Occipital lobe (tissue), 3 donors: ENCODE measurements at places on chromosomes 6 and 20. TPM values are rescaled to one million over a fixed set of nuclear protein-coding genes. Genes with fewer than 3 reads are reported as not detected.

TCF21 gene
- total RNA-seq = not detected

HLA-DMA gene
- total RNA-seq = 0.94 TPM

CD83 gene
- total RNA-seq = 22.0 TPM

PRPH2 gene
- total RNA-seq = 5.0 TPM

BLOC1S5 gene
- total RNA-seq = 21.2 TPM

BIRC7 gene
- total RNA-seq = not detected

- no peak for DNase-seq
Observed at GRCh38 chr6:61711849-61712248, 574.2 kb downstream of the KHDRBS2 start.

DNA sequence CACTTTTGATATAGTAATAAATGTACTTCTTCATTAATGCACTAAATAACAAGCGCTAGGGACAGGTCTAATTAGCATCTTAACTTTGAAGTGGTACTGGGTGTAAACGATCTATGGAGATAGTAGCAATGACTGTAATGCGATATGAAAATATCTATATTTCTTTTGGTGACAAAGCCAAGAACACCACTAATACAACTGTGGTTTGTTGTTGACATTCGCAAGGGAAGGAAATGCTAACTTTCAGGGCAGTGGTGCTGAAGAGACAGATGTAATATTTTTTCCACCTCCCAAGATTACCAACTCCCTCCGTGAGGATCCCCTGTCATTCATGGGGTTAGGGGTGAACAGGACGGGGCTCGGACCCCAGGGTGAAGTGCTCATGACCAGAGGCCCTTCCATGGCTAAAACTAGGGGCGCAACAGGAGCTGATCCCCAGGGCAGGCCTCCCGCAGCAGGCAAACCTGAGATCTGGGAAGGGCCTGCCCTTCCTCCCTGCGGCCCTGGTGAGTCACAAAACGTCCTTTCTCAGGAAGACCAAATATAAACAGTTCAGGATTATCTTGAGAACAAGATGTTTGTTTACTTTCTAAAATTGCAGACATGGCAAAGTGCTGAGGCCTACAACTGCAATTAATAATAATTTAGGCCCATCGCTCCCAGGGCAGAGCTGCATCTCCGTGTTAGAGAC lies 65.0 kb upstream of the TOX2 start:
- DNase-seq = no peak

DNA sequence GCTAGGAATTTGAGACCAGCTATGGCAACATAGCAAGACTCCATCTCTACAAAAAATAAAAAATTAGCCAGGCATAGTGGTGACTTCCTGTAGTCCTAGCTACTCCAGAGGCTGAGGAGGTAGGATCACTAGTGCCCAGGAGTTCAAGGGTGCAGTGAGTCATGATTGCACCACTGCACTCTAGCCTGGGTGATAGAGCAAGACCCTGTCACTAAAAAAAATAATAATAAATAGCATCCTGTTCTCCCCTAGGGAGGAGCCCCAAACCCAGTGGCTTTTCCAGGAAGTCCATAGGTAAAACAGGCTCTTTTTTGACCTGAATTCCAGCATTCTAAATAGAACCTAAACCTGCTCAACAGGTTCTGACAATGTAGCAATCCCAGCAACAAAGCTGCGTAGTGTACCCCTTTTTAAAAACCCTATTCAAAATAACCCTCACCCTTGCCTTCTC lies 192.0 kb downstream of the ALDH8A1 start:
- no peak for DNase-seq

DNA sequence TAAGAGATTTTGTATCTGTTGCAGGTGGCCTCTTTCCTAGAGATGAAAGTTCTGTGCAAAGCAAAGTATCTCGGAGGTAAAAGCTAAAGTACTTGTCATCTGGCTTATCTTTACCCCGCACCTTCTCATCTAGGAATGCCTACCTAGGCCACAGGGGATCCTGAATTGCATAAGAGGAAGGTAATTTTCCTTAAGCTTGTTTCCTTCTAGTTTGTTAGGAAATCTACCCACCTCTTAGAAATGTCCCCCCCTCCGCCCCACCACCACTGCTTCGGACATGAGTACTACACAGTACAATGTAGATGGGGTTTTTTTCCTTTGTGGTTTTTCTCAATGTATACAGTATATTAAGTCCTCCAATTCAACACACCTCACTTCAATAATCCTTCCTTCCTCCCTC lies 21.5 kb downstream of the FOXC1 start:
- DNase-seq = no peak

DNA sequence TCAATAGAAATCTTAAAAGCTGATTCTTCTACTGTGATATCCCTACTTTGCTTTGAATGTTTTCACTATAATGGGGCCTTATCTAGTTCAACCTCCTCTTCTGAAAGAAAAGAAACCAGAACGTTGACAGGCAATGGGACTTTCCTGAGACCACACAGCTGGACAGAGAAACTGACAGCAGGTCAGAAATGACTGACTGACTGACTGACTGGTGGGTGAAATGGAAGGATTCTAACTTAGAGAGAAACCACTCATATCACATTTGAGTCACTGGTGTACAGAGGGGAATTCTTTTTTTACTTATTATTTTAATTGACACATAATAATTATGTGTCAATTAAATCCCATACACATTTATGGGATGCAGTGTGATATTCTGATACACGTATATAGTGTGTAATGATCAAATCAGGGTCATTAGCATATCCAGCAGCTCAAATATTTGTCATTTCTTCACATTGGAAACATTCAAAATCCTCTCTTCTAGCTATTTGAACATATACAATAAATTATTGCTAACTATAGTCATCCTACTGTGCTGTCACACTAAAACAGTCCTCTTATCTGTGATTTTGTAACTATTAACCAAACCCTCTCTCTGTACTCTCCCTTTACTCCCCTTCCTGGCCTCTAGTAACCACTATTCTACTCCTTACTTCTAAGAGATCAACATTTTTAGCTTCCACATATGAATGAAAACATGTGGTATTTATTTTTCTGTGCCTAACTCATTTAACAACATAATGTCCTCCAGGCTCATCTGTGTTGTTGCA lies 64.8 kb upstream of the NRSN1 start:
- no peak for DNase-seq

DNA sequence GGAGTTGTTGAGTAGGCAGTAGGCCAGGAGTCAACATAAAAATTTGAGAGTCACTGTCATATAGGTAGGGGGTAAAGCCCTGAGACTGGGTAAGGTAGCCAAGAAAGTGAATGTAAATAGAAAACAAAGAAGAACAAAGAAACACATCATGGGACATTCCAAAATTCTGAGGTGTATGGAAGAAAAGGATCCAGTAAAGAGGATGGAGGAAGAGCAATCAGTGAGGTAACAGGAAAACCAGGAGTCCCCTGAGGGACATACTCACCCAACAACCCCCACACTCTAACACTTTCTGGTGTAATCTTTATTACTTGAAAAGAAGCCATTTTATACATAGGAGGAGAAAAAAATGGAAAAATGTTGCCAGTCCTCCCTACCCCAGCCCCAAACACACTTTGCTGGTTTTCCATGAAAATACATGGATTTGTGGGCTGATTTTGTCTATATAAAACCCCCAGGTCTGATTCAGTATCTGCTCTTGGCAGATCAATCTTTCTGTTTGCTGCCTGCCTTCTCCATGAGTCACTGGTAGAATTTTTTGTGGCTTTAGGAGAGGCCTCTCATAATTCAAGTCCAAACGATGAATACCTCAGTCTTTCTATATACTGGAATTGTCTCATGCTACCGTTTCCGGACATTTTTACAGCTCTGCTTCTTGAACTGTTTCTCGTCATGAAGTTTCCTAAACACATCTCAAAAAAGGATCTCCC lies 271.4 kb upstream of the MAN1A1 start:
- DNase-seq = no peak

DNA sequence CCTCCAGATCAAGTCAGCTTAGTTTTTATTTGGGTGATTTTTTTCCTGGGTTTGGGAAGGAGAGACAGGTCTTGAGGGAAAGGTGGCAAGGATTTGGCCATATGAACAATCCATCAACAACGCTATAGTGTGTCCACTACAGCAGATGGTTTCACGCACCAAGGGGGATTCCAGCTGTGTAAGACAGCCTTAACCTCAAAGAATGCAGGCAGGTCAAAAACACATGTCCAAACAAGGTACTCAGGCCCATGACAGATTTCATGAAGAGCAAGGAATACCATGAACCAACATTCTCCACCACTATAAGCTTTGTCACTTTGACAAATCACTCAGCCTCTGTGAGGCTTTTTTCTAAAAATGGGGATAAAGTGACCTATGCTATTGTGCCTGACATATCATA lies 2.0 kb downstream of the AIF1 start:
- no peak for DNase-seq

DNA sequence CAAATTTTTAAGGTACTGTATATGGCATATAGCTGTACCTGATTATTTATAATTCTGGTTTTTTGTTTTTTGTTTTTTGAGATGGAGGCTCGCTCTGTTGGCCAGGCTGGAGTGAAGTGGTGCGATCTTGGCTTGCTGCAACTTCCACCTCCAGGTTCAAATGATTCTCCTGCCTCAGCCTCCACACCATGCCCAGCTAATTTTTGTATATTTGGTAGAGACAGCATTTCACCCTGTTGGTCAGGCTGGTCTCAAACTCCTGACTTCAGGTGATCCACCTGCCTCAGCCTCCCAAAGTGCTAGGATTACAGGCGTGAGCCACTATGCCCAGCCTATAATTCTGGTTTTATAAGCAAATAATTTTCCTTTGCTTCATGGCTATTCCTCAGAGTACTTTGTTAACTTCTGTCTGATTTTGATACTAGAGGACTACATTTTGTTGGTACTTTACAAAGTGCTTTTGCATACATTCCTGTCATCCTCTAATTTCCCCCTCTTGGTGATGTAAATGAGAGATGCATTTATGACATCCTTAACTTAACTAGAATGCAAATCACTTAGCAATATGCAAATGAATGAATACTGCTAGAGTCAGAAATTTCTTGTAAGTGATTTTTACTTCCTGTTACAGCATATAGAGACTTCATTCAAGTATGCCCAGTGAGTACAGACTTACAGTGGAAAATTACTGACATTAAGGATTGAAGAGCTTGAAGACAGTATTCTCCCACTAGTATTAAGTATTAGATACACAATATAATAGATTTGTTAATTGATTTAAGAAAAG lies 35.7 kb upstream of the ARID1B start:
- DNase-seq = no peak

DNA sequence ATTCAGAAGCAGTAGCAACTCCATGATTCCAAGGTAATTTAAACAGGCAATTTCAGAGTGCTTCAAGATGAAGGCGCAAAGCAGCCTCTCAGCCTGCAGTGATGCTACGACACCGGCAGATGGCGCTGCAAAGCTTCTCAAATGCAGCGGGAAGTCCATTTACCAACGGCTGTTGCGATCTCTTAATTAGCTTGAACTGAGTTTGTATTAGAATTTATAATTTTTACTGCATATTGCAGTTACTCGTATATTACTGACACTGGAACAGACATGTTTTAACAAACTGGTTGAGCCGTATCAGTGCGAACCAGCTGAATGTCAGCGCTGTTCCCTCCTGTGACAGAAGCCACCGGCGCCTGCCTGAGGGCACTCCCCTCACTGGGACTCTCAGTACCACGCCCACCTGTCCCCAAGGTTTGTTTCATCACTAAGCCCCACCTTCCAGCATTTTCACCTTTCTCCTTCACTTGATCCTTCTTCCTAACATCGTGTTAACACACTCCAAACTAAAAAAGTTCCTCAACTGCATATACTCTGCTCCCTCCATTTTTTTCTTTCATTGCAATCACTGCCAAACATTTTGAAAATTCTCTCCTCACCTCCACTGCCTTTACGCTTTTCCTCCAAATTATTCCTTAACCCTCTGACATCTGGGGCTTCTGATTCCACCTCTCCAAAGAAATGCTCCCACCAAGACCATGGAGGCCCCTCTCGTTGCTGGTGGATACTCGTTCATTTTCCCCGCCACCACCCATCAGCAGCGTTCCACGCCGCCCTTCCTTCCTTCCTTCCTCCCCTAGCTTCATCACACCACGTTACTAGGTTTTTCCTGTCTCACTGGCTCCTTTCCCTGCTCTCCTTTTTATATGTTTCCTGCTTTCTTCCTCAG lies 14.5 kb downstream of the GNL1 start:
- DNase-seq = peak; percentile 57

- DNase-seq = no peak
Observed at GRCh38 chr6:15398633-15399275, 152.9 kb downstream of the JARID2 start.

GRCh38 chr20:25571817-25572216 lies 13.5 kb downstream of the NINL start:
- no peak for DNase-seq

GRCh38 chr6:85490516-85491248 lies 40.8 kb downstream of the NT5E start:
- DNase-seq = no peak

GRCh38 chr6:10964684-10965083 lies 77.8 kb downstream of the SYCP2L start:
- DNase-seq = no peak

DNA sequence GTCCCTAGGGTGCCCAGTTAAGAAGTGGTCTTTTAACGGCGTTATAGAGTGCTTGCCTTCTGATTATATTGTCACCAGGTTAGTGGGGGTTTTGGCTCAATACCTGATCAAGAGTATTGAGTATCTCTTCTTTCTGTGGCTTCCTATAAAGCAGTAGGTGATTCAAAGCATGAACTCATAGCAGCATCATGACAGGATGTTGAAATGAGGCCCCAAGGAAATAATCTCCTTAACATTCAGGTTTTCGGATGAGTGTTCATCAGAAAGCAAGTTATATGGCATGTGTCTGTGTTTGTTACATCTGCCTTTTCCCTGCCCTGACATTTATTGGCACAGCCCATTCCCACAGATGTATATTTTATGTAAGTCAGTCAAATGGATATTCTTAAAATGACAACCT lies 301.0 kb downstream of the FARS2 start:
- DNase-seq = no peak
